NCI-H526 (cell line): ENCODE measurements at places on chromosomes 1 and 21.

GRCh38 chr1:81820765-81821164 lies 20.0 kb downstream of the ADGRL2 start:
- no peak for DNase-seq

DNA sequence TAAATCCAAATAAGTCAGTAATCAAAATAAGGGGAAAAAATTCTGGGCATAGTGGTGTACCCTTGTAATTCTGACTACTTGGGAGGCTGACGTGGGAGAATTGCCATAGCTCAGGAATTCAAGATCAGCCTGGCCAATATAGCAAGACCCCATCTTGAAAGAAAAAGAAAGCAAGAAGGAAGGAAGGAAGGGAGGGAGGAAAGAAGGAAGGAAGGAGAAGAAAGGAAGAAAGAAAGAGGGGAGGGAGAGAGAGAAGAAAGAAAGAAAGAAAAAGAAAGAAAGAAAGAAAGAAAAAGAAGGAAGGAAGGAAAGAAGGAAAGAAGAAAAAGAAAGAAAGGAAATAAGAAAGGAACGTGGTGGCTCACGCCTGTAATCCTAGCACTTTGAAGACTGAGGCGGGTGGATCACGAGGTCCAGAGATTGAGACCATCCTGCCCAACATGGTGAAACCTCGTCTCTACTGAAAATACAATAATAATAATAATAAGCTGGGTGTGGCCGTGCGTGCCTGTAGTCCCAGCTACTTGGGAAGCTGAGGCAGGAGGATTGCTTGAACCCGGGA lies 64.5 kb upstream of the ROR1 start:
- DNase-seq, result no peak

DNA sequence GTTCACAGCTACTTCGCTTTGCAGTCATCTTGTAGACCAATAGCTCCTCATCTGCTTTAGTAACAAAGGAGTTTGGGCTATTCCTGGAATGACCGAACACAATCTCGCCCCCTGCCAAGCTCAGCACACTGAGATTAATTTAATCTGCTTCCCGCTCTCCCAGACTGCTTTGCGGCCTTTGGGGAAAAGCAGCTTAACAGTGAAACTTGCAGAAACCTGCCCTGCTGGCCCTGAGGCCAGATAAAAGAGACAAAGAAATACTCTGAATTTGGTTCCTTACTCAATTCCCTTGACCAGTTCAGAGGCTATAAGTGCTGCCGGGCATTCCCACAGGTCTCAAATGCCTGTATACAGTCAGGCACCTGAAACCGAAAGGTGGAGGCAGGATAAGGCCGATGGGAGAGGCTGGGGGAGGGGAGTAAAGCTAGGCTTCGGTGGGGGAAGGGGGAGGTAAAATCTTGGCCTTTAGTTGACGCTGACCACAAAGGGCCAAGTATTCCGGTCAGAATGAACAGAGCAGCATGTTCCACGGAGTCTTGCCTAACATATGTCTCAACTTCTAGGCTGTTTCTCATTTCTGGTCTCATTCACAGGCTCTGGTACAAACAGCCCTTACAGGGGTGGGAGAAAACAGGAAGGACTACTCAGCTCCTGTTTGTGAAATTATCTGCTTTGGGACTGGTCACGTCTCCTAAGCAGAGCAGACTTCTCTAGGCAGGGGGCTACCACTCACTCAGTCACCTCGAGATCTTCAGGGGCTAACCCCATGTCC lies 17.7 kb upstream of the A3GALT2 start:
- no peak for DNase-seq

GRCh38 chr1:93331412-93331811 lies 14.3 kb upstream of the DR1 start:
- no peak for DNase-seq

DNA sequence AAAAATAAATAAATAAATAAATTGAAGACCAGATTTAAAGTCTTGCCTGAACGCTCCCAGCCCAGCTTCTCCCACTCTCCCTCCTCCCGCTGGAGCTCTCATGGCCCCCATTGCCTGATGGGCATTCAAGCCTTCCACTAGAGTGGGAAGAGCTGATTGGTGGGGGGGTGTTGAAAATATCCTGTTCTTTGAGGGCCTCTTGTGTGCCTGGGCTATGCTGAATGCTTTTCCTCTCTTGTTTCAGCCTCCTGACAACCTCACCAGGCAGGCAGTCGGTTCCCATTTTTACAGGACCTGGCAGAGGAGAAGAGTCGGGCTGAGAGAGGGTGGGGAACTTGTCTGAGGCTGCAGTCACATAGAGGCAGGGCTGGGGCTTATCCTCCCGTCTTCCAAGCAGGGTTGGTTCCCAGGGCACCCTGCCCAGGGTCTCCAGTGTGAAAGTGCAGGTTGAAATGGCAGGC lies 59.2 kb upstream of the SSBP3 start:
- DNase-seq, result no peak

GRCh38 chr1:192709544-192709943 lies 73.6 kb downstream of the RGS13 start:
- DNase-seq, result no peak

GRCh38 chr1:38337711-38338110 lies 291.1 kb upstream of the POU3F1 start:
- no peak for DNase-seq

- DNase-seq, result peak; percentile 25
Measured at GRCh38 chr21:40294345-40294744, 427.1 kb downstream of the PCP4 start.

DNA sequence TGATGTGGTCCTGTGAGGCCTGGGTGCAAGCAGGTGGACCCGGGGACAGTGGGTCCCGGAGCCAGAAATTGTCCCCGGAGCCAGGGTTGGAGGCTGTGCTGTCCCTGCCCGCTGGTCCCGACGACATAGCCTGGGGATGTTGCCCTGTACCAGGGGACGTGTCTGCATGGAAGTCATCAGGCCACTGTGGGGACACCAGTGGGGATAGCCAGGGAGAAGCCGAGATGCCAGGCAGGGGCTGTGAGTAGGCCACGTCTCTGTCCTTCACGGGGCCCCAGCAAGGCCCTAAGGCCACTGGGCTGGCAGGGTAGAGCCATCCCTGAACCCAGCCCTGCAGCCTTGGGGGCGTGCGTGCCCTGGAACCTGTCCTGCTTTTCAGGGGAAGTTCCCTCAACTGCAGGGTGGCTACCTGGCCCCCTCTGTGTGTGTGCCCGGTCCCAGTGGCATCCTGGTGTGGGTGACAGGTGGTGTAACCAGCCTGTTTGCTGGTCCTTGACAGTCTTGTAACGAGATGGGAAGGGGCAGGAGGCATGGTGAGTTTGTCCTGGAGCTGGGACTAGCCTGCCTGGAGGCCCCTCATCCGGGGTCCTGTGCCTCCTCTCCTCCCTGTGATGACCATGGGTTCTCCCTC lies 73.2 kb downstream of the OBSCN start:
- no peak for DNase-seq

DNA sequence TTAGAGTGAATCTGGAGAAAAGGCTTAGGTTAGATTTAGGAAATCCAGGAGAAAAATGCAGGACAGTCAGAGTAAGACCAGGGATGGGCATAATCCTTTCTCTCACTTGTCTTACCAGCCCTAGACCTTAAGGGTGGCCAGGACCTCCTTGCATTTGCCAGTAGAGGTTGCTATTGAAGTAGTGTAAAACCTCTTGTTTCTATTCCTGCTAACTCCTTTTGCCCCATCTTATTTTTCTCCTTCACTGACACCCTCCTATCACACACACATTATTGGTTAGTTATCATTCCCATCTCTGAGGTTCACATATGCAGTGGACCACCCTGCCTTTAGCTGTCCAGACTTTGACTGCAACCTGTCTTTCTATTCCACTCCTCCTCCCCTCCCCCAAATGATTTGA lies 75.0 kb upstream of the MACF1 start:
- DNase-seq, result no peak

- DNase-seq, result no peak
Measured at GRCh38 chr1:26289158-26290059, 9.5 kb downstream of the SH3BGRL3 start.

DNA sequence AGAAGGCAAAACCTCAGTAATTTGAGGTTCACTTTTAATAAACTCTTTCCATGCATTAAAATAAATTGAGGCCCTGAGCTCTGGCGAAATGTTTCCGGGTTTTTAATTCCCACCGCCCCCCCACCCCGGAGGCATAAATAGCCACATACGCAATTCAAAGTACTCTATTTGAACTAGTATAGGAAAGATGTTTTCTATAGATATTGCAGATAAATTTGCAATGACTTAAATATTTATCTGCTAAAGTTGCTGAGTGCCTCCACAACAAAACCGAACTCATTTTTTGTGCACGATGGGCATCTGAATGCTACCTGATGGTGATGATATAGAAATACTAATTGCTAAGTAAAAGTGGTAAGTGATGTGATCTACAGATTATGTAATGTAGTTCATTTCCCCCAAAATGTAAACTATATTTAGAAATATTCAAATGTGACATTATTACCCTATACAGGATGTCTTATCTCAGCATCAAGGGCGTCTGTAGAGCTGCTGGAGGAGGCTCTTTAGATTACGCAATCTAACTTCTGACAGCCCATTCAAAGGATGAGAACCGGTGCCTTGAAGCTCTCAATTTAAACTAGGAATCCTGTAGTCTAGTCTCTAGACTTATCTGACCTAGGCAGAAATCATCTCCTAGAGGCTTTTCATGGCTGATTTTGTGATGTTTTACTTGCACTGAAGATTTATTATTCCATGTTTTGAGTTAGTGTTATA lies 8.5 kb downstream of the IRF2BP2 start:
- DNase-seq, result peak; percentile 22

GRCh38 chr1:165119086-165119485 lies 237.4 kb downstream of the LMX1A start:
- DNase-seq, result no peak

- no peak for DNase-seq
Measured at GRCh38 chr1:29341936-29342335, 105.6 kb downstream of the PTPRU start.

GRCh38 chr1:65948609-65949229 lies 156.0 kb downstream of the PDE4B start:
- DNase-seq, result peak; percentile 85

DNA sequence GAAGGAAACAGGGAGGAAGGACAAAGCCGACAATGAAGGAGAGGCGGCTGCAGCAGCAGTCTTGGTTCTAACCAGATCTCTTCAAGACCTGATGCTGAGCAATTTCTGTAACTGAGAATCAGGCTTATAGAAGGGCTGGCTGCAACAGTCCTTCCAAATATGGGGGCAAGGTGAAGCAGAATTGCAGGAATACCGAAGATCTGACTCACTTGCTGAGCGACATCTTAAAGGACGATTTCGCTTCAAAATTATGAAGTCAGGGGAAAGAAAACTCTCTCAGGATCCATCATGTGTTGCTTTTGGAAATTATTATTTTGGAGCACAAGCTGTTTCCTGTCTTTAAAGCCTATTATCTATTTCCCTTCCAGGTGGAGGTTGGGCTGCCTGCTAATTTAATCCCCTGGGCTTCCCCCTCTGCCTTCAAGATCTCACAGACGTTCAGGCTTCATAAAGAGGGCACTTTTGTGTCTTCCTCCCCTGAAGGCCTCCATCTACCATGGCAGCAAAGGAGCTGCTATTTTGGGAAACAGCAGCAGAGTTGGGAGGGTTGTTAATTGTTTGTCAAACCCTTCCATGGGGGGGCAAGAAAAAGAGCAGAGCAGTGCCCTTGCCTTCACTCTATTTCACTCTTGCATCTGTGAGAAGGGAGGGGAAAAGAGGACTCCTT lies 10.8 kb upstream of the IER5 start:
- no peak for DNase-seq

DNA sequence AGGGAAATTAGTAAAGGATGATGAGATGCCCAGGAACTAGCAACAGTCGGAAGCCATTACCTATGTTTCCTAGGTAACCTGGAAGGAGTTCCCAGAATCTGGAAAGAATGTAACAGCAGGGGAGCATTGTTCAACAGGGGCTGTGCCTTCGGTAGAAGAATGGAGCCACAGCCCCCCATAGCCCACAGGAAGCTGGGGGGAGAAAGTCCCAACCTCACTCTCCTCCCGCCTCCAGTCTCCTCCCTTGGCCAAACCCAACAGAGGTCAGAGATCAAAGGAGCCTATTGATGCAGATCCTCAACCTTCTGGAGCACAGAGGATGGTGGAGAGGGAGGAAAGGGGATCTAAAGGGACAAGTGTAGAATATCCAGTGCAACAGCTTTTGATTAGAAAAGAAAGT lies 131.5 kb upstream of the SLC44A3 start:
- no peak for DNase-seq

DNA sequence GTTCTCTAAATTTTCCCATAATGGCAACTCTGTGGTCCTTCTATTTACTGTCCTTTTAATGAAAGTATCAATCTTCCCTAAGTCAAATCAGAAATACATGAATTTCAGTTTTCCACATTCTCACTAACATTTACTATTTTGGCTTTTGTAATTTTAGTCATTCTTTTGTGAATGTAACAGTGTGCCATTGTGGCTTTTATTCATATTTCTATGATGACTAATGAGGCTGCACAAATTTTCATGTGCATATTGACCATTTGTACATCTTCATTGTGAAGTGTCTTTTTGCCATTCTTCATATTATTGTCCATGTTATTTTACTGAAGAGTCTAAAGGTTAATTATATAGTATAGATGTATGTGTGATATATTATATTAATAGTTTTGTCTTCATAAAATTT lies 431.0 kb upstream of the BRINP3 start:
- no peak for DNase-seq

GRCh38 chr1:10708757-10709156 lies 87.7 kb downstream of the CASZ1 start:
- DNase-seq, result no peak

- no peak for DNase-seq
Measured at GRCh38 chr1:97947695-97948094, 26.9 kb upstream of the DPYD start.

DNA sequence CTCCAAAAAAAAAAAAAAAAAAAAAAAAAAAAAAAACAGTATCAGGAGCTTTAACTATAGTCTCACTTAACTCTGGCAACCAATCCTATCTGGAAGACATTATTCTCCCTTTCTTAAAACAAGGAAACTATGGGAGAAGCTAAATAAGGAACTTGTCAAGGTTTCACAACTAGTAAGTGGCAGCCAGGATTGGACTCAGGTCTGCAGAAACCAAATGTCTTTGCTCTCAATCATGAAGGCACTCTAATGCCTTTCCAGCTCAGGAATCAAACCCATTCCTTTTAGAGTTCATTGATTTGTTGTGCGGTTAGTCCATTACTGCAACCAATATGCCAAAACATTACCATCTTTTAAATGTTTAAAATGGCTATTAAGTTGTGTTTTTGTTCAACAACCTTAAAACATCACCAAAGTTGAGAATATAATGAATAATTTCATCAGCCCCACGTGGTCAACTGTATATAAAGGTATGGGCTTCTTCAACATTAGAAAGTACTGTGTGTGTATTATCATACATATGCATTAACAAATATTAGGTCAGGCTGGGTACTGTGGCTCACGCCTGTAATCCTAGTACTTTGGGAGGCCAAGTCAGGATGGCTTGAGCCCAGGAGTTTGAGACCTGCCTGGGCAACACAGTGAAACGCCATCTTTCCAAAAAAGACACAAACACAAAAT lies 1.5 kb downstream of the EPRS1 start:
- no peak for DNase-seq

GRCh38 chr1:69707103-69707502 lies 139.4 kb downstream of the LRRC7 start:
- DNase-seq, result no peak

- DNase-seq, result no peak
Measured at GRCh38 chr21:40706806-40707655, 139.9 kb downstream of the DSCAM start.
